Temporal lobe (tissue), 4 donors: ENCODE measurements at places on chromosomes 12 and 14. TPM values are rescaled to one million over a fixed set of nuclear protein-coding genes. Genes with fewer than 3 reads are reported as not detected.

The NGB gene
- 4.9 TPM for total RNA-seq

The NINJ2 gene
- total RNA-seq, result 0.49 TPM

The CACNA1C gene
- 24.1 TPM for total RNA-seq

The CMA1 gene
- not detected for total RNA-seq

The POMT2 gene
- total RNA-seq, result 13.8 TPM

The RBMS2 gene
- 3.9 TPM for total RNA-seq
